ENCODE measurements at places on chromosomes 5 and 9.

GRCh38 chr5:127875235-127876021, 172.2 kb downstream of the CCDC192 start:
- peak; percentile 32 for DNase-seq

DNA sequence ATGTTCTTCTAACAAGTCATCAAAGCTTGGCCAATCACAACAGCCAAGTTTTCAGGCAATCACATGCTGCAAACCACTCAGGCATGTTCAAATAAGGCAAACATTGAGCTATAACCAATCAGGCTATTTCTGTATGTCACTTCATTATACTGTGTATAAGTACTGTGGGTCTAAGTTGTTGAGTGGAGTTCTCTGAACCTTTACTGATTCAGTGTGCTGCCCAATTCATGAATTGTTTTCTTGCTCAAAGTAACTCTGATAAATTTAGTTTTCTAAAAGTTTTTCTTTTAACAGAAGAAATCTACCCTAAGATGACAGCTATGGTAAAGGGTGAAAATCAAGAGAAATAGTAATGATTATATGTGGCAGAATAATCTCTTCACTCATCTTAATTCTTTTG, 805.4 kb upstream of the NUDT12 start:
- no peak for DNase-seq

- DNase-seq: no peak
Measured at GRCh38 chr9:20929276-20929675, 102.2 kb downstream of the HACD4 start.

GRCh38 chr5:82325155-82325554, 47.0 kb upstream of the RPS23 start:
- no peak for DNase-seq

DNA sequence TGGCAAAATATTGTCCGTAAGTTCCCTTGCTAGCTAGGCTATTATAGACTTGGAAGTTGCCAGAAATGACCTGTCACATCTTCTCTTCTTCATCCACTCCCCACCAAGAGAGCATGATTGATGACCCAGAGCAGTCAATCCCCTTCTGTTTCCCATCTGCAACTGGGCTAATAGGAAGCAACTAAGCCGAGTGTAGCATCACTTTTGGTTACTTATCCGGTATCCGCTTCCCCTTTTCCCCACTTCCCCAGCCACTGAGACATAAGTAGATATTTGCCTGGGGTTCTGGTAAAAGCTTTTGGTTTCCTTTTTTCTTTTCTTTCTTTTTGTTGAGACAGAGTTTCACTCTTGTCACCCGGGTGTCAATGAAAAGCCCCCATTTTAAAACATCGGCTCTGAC, 29.4 kb upstream of the LIFR start:
- DNase-seq: no peak

DNA sequence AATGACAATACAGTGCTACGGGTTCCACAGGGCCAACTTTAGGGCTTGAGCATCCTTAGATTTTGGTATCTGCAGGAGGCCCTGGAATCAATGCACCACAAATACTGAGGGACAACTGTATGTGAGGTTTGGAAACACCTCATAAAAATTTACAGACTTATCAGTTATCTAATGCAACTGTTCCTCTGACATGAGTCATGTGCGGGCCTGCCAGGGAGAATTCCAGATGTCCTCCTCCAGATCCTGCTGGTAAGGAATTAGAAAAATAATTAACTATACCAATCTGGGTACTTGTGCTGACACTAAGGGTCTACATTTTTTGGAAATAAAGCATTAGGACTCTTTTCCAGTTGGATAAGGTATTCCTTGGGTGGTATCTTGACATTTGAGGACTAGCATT, 333.3 kb downstream of the ARRDC3 start:
- no peak for DNase-seq

- no peak for DNase-seq
Measured at GRCh38 chr5:15124871-15125568, 253.4 kb upstream of the ANKH start.

DNA sequence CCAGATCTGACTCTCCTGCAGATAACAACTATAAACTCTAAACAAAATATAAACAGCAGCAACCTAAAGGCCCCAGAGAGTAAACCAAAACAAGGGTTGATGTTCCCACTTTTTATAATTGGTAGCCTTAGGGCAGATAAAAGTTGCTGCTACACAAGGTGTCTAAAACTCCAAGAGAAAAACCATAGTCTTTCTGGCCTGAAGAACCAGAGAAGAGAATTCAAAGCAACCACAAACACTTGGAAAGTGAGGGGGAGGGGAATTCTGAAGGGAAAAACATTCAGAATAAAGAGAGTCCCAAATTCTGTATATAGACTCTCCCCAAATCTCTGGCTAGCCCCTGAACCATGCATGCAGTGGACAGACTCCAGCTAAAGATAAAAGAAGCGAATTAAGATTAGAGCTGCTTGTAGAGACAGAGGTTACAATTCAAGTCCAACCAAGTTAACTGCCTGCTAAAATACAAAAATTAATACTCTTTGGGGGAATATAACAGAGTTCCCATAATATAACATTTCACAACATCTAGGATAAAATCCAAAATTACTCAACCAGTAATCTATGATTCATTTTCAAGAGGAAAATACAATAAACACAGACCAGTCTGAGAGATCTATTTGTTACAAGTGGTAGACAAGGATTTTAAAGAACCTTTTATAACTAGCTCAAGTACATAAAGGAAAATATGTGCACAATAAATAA, 37.5 kb upstream of the RGMB start:
- DNase-seq: no peak

DNA sequence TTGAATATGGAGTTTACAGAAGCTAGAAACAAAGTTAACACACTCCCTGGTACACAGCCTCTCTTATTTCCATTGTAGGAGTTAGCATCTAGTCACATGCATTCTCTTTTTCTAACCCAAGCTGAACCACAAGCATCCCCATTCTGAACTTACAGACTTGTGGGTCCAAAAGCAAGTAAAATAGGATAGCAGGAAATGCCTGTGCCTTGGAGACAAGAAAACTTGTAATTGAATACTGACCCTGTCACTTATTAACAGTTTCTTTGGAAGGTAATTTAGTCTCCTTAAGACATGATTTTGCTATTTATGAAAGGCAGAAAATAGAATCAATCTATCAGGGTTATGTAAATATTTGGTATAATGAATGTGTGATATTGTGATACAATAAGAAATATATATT, 353.6 kb downstream of the TLE4 start:
- no peak for DNase-seq

GRCh38 chr9:122991370-122991830, 42.1 kb upstream of the GPR21 start:
- DNase-seq: no peak

- DNase-seq: no peak
Measured at GRCh38 chr5:133163839-133164238, 112.0 kb downstream of the HSPA4 start.

DNA sequence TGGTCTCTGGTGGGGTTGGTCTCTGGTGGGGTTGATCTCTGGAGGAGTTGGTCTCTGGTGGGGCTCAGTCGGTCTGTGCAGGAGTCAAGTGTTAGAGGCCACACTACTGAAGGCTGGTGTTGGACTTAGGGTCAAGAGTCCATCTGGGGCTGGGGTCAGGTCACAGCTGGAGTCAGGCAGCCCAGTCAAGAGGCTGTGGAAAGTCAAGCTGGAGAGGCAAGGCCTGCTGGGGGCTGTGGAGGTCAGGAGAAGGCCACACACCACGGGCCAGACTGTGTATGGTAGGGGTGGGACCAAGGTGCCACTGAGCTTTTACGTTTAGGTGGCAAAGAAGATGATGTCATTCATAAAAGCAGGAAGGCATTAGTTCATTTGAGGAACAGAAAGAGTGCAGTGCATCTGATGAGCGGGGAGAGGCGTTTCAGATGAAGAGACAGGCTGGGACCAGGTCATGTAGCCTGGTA, 16.7 kb upstream of the CD74 start:
- DNase-seq: no peak

GRCh38 chr9:91905237-91905650, 44.8 kb downstream of the ROR2 start:
- DNase-seq: no peak

DNA sequence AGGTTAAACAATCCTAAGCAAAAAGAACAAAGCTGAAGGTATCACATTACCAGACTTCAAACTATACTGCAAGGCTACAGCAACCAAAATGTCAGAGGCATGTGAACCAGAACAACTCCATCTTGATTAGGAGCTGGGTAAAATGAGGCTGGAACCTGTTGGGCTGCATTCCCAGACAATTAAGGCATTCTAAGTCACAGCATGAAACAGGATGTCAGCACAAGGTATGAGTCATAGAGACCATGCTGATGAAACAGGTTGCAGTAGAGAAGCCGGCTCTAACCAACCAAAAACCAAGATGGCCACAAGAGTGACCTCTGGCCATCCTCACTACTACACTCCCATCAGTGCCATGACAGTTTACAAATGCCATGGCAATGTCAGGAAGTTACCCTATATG, 252.0 kb downstream of the RASEF start:
- DNase-seq: no peak

DNA sequence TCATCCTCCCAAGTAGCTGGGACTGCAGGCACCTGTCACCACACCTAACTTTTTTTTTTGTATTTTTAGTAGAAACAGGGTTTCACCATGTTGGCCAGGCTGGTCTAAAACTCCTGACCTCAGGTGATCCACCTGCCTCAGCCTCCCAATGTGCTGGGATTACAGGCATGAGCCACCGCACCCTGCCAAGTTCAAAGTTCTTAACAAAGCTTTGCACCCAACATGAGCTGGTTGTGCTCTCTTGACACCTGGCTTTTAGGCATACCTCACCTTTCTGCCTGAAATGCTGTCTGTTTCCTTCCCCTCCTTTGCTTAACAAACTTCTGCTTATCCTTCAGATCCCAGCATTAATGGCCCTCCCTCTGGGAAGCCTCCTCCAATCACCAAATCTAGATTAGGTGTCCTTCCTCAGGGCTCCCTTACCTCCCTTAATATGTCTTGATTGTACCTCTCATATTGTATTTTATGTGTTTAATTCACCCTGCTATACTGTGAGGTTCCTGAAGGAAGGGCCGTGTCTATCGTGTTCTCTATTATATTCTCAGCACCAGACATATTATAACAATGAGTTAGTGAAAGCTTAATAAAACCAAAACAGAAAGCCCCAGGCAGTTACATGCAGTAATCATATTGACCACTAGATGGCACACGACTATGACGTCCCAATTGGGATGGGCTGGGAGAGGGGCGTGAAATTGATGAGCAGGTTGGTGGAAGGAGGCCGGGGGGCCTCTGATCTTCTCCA, 62.9 kb upstream of the PPARGC1B start:
- no peak for DNase-seq

GRCh38 chr9:71975833-71976232, 64.4 kb downstream of the C9orf85 start:
- no peak for DNase-seq

- no peak for DNase-seq
Measured at GRCh38 chr9:37311938-37312708, 110.4 kb upstream of the GRHPR start.

DNA sequence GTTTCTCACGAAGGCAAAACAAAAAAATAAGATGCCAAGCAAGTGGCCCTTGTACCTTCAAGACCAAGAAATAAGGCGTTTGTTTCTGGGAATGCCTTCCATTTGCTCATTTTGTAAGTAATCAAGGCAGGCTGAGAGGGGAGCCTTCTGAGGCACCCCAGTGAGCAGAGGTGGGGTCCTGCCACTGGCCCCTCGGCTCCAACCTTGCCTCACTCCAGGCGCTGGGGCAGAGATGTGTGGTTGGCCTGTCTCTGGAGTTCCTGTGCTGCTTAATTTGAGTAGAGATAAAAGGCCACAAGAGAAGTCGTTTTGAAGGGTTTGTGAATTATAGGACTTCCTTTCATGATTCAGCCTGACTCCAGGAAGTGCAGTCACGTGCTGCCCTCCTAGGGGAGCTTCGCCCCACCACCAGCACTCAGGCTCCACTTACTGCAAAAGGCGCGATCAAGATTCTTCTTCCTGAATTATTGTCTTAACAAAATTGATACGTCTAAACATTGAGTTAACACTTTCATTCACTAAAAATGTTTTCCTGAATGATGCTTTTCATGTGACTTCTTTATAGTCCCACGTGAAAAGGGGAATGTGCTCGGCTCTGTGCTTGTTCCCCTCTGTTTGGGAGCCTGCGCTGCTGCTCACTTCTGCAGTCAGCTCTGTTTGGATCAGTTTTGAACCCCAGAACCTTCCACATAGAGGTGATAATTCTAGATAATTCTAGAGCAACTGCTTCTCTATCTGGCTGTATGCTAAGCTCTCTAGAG, 13.7 kb downstream of the SYK start:
- DNase-seq: no peak

- no peak for DNase-seq
Measured at GRCh38 chr9:38010918-38011704, 57.9 kb downstream of the SHB start.

DNA sequence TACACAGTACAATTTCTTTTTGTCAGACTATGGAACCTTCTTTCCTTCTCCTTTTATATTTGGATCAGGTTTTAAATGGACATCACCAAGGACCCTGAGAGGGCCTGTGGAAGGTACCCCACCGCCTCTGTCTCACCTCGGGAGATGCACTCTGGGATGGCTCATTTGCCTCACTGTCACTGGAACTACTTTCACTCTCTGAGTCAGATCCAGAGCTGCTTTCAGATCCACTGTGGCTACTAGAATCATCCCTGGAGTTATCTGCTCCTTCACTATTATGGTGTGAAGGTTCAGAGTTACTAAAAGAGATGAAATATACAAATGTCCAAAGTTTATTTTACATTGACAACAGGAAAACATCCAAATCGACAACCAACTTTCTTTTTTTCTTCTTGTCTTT, 24.6 kb downstream of the LEAP2 start:
- no peak for DNase-seq

DNA sequence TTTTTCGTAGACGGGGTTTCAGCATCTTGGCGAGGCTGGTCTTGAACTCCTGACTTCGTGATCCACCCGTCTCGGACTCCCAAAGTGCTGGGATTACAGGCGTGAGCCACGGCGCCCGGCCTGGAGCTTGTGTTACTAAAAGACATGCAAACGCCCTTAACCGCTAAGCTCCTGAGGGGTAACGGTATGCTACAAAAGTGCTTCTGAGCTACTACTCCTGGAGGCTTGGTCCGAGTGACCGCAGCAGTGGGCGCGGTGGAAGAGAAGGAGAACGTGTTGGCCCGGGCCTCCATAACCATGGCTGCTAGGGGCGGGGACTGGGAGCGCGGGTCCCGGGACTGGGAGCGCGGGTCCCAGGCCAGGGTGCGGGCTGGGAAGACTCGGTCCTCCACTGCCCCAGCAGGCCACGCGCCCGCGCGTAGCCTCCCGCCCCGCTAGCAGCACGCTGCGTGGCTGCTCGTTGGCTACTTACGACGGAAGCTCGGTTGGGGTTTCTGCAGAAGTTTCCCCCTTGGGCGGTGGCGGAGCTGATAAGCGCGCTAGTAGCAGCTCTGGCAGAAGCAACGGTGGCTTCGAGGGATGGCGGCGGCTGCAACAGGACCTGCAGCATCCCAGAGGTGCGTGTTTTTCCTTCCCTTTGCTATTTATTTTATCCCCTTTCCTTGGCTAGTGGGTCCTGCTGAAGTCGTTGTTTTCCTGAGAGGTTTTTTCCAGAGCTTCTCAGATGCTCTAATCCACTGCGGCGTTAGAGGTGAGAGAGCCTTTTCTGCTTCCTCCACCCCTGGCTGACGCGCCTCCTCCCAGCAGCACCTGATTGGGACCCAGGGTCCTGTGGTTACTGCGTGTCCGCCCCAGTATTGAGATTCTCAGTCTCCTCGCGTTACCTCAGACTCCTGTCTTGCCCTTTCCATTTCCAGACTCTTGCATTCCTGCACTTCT, 69.2 kb upstream of the CCDC180 start:
- DNase-seq: peak; percentile 61

Measured in NCI-H1417 treated with DMSO at 0.1 percent for 48 hours (cell line).